ENCODE measurements at places on chromosomes 5 and 9.
A peak's percentile ranks its signal among the peaks of the same experiment; 100 is the strongest.

- DNase-seq, result no peak
These were observed 79.5 kb upstream of the ERCC6L2 start for GRCh38 chr9:95796029-95796428.

DNA sequence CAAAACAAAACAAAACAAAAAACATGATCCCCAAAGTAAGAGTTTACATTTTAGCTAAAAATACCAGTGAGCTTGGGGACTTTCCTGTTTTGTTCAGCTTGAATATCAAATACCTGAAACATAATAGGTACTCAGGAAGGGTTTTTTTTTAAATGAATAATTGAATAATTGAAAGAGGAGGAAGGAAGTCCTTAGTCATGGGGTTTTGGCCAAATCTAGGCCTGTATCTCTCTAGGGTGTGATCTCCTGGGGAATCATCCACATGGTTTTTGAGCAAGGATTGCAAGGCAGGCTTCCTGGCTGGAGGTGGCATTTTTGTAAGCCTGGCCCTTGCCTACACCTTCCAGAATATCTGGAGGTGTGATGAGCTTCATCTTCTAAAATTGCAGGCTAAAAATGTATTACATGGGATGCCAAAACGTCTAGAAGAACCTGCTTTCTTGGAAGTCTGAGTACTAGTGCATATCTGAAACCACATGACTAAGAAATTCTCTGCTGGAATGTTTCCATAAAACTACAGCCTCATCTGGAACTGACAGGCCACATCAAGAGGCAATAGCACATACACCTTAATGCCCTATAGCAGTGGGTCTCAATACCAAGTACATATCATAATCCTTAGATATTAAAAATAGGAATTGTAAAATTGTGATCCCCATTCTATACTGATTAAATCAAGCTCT lies 10.4 kb downstream of the C9 start:
- DNase-seq, result peak; percentile 41

- DNase-seq, result no peak
These were observed 3.3 kb upstream of the TTC39B start for GRCh38 chr9:15310107-15310850.

DNA sequence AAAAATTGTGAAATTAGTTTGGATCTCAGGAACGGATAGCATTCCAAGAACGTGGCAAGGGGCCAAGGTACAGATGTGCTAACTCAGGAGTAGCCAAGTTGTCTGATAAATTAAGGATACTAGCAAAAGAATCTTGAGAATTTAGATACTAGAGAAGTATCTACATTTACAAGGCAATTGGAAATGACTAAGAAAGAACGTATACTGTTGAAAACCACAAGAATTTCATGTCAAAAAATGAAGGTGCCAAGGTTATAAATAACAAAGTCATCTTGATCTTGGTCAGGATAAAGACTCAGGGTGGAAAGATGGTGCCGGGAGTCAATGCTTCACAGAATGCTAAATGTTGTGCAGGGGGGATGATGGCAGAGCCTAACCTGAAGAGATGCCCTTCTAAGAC lies 19.2 kb downstream of the CAPSL start:
- DNase-seq, result no peak

DNA sequence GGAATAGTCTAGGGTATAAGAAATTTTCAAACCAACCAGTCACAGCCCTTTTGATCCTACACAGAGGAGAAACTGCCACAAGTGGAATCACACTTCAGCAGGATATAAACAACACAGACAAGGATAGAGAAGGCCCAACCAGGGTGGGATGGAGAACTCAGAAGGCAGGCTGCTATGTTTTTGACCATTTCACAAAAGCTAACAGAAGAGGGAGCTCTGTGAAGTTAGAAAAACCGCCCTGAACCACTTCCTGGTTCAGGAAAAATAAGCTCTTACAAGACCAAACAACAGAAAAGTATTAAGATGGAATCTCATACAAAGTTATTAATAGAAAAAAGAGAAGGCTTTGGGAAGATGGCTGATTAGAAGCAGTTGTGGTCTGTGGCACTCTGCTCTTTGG lies 960 bp upstream of the IFNB1 start:
- DNase-seq, result no peak

DNA sequence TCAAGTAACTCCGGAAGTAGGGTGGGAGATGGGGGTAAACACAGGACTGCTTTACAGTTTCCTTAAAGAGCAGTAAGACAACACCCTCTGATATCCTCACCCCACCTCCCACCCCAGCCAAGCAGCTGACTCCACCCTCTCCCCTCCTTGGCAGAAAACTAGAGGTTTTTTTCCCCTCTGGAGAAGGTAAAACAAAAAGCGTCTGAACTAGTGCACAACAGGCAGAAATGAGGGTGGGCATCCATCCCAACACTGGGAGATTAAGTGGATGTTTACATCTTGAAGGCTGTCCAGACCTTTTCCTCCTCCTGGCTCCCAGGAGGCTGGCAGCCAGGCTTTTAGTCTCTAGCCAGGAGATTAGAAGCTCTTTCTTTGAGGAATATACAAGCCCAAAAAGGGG lies 13.9 kb upstream of the CTNNAL1 start:
- no peak for DNase-seq

DNA sequence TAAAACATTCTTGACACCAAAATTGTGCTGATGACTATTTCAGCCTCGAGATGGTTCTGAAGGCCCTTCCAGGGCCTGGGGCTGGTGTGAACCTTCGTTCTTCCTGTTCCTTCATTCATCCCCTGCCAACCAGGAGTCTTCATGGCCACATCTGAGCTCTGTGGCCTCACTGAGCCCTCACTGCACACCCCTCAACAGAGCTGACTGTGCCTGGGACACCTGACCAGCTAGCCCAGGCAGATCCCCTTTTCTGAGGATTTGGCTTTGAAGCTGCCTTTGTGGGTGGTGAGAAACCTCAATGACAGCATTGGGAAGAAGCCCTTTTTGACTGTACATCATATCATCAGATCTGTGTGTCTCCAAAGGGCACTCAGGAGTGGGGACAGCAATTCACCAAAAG lies 13.8 kb downstream of the AK8 start:
- DNase-seq, result no peak

- no peak for DNase-seq
These were observed 21.9 kb downstream of the MAMDC2 start for GRCh38 chr9:70065572-70065971.

DNA sequence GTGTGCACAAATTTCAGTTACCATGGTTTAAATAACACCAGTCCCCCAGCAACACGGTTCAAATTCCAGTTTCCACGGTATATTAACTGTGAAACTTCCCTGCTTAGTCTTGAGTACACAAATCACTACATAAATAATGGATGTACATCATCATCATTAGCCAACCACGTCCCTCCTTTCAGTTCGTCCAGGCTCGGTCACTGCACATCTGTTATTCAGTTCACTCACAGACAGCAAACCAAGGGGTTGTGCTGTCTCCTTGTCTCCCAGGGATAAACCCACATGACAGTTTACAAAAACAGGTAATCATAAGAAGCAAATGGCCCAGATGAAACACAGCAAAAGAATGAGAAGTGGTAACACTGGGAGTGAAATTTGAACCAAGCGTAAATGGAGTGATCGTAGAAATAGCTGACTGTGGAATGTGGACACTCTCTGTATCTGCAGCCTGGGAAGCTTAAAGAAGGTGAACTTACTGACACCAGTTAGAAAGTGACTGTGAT lies 61.0 kb upstream of the RAD23B start:
- DNase-seq, result no peak

GRCh38 chr5:39440958-39441624 lies 16.3 kb upstream of the DAB2 start:
- no peak for DNase-seq

GRCh38 chr9:69411931-69412740 lies 87.1 kb downstream of the ENTREP1 start:
- DNase-seq, result no peak

DNA sequence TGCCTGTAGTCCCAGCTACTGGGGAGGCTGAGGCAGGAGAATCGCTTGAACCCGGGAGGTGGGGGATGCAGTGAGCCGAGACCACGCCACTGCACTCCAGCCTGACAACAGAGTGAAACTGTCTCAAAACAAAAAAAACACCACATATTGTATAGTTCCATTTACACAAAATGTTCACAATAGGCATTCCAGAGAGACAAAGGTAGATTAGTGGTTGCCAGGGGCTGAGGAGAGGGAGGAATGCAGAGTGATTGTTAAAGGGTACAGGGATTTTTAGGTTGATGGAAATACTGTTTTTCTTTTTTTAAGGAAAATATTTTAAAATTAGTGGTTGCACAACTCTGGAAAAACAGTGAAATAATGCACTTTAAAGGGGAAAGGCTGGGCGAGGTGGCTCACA lies 19.6 kb downstream of the ETF1 start:
- DNase-seq, result no peak

DNA sequence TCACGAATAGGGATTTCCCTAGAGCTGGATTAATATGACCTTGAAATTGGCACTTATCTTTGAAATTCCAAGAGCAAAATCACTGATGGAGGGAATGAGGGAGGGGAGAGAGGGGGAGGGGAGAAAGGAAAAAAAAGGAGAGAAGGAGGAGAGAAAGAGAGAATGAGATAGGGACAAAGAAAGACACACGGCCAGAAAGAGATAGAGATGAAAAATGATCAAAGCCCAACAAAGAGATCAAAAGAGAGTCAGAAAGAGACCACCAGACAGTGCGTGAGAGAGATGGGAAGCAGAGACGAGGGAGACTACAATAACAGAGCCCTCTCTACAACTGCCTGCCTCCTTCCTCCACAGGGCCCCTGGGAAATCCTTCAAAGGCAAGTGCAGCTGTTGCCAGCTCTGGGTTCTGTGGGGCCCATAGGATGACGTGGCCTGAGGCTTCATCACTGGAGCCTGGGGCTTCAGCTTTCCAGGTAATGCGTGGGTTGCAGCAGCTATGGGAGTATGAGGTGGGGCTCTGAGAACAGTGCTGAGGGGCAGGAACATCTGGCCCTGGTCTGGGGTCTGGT lies 58.3 kb upstream of the SHB start:
- no peak for DNase-seq

DNA sequence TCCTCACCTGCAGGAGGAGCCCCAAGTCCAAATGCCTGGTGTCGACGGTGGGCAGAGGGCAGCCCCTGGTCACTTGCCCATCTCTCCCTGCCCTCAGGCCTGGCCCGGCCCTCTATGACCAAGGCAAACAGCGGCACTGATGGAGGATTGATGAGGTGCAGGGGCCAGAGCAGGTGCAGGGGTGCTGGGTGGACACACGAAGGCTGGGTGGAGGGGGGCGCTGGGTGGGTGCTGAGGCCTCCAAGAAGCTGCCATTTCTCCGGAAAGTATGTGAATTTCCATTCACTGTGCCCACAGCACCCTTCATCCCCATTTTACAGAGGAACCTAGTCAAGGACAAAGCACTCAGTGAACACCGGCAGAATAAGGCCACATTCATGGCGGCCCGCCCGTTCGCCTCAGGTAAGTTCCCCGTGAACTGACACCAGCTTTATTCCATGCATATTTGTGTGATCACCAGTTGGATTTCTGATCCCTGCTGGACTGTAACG lies 143.8 kb upstream of the PPP1R26 start:
- no peak for DNase-seq

DNA sequence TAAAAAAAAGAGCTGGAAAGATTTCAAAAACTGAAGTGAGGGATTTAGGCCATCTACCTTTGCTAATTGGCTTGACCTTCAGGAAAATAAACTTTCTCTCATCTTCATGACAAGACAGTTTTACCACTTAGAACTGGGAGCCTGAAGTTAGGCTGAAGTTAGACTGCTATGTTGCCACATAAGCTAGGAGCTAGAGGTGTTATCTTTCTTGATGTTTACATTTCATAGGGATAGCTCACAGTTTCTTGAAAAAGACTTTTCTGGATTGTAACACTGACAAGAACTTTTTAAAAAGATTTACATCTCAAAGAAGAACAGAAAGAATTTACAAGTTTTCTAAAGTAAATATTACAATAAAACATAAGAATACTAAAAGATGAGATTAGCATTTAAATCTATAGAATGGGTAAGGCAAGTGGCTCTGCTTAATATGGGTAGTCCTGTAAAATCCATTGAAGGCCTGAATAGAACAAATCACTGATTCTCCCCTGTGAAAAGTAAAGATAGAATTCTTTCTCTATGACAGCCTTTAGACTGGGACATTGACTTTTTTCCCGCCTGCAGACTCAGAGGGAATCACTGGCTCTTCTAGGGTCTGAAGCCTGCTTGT lies 1665.4 kb upstream of the CDH9 start:
- DNase-seq, result no peak

GRCh38 chr5:120088412-120088811 lies 375.7 kb upstream of the PRR16 start:
- DNase-seq, result no peak

GRCh38 chr9:35569206-35569605 lies 35.9 kb upstream of the TESK1 start:
- DNase-seq, result peak; percentile 84

Measured in MM.1S (cell line).